ENCODE measurements at places on chromosomes 11 and 22.

GRCh38 chr22:32940736-32941135 is 117.4 kb downstream of the SYN3 start:
- no peak for DNase-seq

DNA sequence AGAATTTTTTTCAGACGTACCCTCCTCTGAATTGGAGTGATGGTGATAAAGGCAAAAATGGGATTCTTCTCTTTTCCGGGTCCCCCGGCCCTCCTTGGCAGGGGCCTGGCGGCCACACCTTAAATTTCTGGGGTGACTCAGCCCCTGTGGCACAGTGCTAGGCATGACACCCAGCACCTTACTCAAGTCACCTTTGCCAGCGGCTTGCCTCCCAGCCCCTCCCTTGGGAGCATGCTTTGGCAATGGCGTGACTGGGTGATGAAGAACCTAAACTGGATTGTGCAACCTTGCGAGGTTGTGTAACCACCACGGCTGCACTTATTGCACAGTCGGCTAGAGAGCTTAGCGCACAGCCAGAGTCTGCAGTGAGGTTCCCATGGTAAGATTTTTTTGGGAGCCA is 16.2 kb upstream of the LDLRAD3 start:
- no peak for DNase-seq

GRCh38 chr11:55697817-55698216 is 35.8 kb downstream of the OR4C6 start:
- DNase-seq: no peak

- no peak for DNase-seq
Observed at GRCh38 chr11:61018059-61018458, 46.6 kb downstream of the CD6 start.

Measured in NCI-H1105 (cell line).